NCI-H510A (cell line): ENCODE measurements at places on chromosomes 7 and 10.

DNA sequence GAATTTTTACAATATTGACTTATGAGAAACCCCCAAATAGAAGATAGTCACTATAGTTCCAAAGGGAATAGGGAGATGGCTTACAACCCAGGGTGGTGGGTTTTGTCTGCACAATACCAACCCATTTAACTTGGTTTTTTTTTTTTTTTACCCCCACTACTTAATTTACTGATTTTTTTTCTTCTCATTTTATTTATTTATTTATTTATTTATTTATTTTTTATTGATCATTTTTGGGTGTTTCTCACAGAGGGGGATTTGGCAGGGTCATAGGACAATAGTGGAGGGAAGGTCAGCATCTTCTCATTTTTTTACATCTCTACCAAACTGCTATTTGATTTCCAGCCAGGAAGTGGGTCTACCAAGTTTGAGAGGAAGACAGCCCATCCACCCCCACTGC, 77.9 kb downstream of the FAM204A start:
- DNase-seq = no peak

DNA sequence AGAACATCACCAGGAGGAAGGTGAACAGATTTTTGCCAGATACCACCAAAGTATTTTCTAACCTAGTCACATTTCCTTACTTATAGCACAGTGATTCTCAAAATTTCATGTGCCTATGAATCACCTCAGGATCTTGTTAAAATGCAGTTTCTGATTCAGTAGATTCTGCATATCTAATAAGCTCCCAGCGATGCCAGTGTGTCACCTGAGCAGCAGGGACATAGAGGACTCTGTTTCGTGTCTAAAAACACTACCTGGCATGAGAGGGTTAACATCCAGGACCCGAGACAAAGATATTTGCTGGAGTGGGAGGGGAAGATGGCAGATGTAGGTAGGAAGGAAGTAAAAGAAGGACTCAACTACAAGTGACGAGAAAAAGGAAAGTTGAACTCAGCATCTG, 252.1 kb upstream of the KMT2E start:
- no peak for DNase-seq

- no peak for DNase-seq
Observed at GRCh38 chr10:78148961-78149612, 115.4 kb downstream of the RPS24 start.

- DNase-seq = peak; percentile 15
Observed at GRCh38 chr10:13161857-13162271, 506 bp downstream of the MCM10 start.

- no peak for DNase-seq
Observed at GRCh38 chr10:70440296-70441160, 953 bp downstream of the NODAL start.

DNA sequence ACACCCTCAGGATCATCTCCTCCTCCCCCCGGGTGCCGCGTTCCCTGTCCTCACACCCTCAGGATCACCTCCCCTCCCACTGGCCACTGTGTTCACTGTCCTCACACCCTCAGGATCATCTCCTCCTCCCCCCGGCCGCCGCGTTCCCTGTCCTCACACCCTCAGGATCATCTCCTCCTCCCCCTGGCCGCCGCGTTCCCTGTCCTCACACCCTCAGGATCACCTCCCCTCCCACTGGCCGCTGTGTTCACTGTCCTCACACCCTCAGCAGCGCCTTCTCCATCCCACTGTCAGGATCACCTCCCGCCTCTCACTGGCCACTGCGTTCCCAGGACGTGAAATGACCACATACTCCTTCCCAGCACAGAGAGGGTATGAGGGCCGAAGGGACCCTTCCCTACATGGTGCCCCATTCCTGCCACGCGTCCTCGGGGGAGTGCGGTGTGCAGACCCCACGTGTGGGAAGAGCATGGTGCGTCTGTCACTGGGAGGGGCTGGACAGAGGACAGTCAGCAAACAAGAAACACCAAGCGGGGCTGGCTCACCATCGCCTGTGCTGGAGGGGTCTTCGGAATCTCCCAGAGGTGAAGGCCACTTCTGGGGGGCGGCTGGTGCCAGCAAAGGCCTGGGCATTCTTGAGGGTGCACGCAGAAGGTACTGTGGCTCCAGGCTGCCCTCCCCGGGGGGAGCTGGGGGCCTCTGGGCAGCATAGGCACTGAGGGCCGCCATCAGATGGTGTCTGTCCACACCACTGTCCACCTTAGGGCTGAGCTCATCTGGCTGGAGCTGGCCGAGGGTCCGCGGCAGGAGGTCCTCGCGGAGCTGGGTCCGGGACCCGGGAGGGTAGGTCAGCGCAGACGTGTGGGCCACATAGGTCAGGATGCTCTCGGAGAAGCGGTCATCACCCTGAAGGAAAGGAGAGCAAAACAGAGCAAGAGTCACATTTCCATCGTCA, 421.0 kb downstream of the PTPRN2 start:
- DNase-seq = no peak

GRCh38 chr10:50593523-50594376, 30.0 kb downstream of the SGMS1 start:
- no peak for DNase-seq

DNA sequence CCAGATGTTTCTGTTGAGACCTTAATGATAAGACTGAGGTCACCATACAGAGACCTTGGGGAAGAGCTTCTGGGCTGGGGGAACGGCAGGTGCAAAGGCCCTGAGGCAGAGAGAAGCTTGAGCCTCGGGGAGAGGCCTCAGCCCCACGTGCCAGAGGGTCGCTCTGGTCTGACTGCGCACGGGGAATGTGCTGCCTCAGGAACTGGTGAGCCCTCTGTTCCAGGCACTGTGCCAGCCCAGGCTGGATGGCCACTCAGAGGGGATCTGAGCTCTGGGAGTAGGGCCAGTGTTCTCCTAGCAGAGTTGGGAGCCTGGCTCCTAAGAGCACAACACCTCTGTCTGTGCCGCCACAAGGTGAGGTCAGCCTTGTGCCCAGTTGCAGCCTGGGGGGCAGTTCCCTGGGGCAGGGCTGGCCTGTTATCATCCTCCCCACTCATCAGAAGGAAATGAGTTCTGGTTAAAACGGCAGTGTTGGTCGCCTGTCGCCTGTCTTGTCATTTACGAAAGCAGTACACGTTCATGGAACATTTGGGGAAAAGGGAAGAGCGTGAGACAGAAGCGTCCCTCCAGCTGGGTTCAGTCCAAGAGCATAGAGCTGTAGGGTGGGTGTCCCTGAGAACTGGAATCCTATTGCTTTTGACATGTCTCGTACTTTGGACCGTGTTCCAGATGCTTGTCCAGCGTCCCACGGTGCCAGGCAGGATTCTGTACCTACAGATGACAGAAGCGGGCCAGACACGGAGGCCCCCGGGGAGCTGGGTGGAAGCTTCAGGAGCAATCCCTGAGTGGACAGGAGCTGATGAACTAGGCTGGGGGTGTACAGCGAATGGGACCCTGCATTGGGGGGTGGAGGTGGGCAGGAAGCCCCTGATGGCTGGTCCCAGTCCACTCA, 4.3 kb downstream of the TTYH3 start:
- DNase-seq = no peak

- no peak for DNase-seq
Observed at GRCh38 chr7:23021596-23021995, 7.7 kb upstream of the HYCC1 start.

DNA sequence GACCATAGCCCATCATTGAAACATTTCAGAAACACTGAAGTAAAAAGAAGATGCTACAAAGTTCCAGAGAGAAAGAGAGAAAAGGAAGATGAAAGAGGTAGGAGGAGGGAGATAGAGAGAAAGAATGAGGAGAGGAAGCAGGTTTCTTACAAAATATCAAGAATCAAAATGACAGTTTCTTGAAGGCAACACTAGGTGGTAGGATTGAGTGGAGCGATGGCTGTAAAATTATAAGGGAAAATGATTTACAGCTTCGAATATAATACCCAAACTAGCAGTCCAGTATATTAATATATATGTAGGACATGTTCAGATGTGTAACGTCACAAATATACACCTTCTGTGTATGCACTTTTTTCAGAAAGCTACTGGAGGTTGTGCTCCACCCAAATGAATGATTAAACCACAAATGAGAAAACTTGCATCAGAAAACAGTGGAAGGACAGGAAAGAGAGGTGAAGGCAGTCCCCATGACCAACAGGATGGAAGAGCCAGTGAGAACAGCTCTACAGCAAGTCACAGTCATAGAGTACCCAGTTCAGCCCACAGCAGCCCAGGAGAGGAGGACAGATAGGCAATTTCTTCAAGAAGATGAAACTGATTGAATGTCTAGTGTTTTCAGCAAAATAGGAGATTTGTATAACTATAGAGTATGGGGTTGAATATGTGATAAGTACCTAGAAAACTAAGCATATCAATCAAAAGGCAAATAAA, 151.5 kb upstream of the TARP start:
- no peak for DNase-seq

DNA sequence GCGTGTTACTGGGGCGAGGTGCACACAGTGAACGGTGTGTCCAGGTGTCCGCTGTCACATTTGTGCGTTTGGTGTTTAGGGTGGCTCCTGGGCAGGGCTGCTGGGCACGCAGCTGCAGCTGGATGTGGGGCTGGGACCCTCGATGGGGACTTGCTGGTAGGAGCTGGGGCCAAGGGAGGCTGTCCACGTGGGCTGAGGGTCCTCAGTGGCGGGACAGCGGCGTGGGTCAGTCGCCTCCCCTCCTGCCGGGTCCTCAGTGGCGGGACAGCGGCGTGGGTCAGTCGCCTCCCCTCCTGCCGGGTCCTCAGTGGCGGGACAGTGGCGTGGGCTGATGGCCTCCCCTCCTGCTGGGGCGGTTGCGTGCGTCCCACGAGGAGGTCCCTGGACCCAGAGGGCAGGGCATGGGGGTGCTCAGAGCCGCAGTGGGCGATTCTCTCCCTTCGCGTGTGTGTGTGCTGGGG, 68.5 kb downstream of the INPP5A start:
- DNase-seq = no peak

- no peak for DNase-seq
Observed at GRCh38 chr10:28981007-28981406, 303.7 kb downstream of the BAMBI start.

DNA sequence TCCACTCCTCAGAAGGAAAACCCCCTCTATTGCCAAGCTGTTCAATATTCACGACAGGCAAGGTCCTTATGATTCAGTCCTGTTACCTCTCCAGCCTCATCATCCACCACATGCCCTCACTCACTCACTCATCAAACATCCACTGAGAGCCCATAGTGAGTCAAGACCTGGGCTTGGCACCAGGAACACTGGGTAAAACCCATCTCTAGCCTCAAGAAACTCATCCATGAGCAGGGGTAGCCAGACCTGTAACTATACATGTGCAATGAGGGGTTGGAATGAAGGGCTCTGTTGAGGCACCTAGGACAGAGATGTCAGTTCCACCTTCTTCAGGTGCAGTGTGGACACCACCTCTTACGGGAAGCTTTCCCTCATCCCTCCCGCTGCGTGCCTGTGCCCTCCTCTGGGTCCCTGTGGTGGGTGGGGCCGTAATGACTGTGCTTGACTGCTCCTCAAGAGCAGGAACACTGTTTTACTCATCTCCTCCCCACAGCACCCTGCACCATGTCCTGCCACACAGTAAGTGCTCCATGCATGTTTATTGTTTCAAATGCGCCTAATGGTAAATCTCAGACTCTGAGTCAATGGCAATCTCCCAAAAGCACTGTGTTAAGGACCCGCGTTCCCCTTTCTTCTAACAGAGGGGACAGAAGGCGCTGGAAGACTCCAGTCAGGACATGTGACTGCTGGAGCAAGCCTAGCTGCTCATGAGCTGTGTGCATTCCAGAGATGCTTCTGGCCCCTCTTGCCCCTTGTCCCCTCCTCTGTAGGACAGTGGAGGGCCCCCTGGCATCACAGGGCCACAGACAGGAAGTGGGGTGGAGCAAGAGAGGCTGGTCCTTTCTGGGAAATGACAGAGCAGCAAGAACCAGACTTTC, 95.4 kb downstream of the HIPK2 start:
- no peak for DNase-seq

DNA sequence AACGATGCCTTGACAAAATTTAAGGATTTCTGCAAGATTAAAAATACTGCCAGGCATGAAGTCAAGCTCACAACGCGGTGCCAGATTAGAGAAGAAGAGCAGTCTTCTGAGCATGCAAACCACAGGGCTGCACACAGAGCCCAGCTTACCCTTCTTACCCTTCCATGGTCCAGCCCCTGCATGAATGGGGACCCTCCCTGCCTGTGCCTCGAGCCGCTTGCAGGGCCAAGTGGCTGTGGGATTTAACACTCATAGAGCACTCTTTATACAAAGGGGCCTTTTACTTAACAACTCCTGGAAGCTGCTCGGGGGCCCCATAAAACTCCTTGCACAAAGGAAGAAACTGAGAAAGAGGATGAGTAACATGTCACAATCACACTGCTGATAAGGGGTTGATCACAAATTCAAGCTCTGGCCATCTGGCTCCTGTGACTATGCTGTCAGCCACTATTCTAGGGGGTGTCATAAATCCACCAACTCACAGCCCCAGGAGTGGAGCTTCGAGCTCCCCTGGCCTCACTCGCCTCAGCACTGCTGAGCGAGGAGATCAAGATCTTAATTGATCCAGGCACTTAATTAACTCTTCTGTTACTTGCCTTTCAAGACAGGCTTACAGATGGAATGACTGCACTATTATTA, 514.8 kb downstream of the TNS3 start:
- no peak for DNase-seq

DNA sequence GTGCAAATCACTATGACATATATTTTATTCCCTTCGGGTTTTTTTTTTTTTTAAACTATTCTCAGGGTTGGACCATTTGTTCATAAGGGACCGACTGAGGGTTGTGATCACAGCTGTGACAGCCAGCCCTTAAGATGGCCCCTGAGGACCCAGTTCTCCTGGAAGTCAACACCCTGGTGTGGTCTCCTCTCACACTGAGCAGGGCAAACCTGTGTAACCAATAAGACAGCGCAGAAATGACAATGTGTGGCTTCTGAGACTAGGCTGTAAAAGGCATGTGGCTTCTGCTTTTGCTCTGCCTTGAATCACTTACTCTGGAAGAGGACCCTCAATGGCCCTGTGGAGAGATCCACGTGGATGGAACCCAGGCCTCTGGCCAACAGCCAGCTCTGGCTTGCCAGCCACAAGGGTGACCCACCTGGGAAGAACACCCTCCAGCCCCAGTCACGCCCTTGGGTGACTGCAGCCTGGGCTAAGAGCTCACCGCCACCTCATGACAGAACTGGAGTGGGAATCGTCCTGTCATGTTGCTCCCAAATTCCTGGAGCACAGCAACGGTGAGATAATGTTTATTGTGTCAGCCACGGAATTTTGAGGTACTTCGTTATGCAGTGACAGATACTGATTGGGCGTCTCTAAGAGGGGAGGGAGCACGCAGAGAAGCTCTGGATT, 127.1 kb downstream of the CLEC2L start:
- no peak for DNase-seq

DNA sequence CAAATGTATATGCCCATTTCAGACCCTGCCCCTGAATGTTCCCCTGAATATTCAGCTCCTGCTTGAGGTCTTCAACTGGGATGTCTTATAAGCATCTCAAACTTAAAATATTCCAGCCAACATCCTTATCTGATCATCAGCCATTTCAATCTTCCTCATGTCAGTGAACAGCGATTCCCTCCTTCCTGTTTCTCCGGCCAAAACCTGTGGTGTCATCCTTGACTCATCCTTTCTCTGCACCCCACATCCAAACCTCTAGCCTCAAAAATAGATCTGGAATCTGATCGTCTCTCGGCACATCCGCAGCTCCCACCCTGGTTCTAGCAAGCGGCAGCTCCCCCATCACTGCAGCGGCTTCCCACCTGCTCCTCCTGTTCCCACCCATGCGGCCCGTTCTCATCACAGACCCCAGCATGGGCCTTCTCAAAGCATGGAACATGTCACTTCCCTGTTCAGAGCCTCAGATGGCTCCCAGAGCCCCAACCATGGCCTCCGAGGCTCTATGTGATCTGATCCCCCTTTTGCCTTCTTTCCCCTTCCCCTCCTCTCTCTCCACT, 165.7 kb downstream of the HECW1 start:
- no peak for DNase-seq

- no peak for DNase-seq
Observed at GRCh38 chr10:6398399-6398798, 181.7 kb downstream of the PRKCQ start.
